ENCODE measurements at places on chromosomes 7 and 10.
A peak's percentile ranks its signal among the peaks of the same experiment; 100 is the strongest.

DNA sequence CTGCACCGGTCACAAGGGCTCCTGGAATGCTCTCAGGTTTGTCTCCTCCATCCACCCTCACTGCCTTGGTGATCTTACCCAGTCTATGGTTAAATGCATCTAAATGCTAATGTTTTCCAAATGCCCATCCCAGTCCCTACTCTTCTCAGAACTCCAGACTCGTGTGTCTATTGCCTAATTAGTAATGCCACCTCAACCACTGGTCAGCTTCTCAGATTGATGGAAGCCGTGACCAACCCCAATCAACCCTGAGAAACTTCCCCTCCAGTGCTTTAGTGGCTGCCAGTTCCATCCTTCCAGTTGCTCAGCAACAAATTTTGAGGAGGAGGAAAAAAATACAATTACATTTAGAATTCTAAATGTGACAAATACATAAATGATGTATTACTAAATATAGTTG lies 18.6 kb downstream of the NUDCD3 start:
- DNase-seq: no peak

- DNase-seq: no peak
These were observed 6.7 kb upstream of the BTBD16 start for GRCh38 chr10:122264436-122264835.

DNA sequence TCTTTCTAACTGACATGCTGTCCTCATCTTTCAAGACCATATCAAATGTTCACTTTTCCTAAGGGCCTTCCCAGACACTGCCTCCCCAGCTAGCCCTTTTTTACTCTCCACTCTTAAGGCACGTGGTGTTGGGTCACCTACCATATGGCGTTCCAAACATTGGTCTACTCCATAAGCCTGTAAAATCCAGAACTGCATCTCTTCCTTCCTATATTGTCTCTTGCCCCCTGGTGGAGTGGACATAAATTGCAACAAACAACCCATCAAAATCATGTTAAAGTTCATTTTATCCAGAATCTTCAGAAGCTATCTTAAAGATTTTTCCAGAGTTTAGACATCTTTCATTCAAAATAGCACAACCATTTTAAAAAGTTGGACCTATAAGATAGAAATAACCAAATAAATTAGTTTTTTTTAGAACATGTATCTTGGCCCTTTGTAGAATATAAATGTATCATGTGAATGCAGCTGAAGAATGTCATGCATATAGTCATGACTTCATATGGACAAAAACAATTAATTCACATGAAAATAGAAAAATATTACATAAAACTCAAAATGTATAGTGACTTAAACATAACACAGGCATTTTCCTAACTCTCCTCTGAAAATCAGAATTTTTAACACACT lies 180.6 kb upstream of the CHRM2 start:
- peak; percentile 17 for DNase-seq

- DNase-seq: no peak
These were observed 1.8 kb upstream of the VSIR start for GRCh38 chr10:71774916-71775702.

- DNase-seq: no peak
These were observed 414.7 kb downstream of the DGKB start for GRCh38 chr7:14487701-14488395.

DNA sequence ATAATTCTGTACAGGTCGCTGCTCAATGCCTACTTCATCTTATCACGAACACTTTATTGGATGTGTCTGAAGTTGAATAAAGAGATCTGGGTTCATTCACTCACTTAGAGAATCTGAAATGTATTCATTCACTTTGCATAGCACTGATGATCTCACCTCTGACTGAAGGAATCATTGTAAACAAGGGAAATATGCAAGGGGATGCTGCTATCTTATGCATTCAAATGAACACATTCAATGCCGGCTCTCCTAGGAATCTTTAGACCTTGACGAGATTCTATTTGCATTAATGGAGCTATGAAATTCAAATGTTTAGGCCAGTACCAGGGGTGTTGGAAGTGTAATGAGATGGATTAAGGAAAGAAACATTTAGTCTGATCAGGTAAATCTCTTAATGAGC lies 200.6 kb upstream of the COBL start:
- no peak for DNase-seq

DNA sequence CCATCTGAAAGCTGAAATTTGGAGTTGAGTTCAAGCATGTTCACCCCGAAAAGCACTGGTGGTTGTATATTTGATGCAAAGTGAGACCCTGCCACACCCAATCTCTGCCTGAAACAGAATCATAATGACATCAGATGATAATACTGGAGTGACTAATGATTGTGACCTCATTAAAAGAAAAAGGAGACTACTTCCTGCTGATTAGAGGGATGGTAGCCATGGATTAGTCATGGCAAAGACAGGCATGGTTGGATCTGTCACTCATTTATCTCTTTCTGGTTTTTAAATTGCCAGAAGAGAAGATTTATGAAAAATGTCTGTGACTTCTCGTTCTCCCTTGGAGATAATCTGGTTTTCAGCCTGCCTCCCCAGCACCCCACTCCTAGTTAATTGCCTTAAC lies 101.2 kb downstream of the BAMBI start:
- DNase-seq: no peak

GRCh38 chr10:125548356-125548755 lies 134.6 kb downstream of the TEX36 start:
- DNase-seq: no peak

GRCh38 chr7:152142976-152143595 lies 117.6 kb downstream of the GALNT11 start:
- DNase-seq: no peak

DNA sequence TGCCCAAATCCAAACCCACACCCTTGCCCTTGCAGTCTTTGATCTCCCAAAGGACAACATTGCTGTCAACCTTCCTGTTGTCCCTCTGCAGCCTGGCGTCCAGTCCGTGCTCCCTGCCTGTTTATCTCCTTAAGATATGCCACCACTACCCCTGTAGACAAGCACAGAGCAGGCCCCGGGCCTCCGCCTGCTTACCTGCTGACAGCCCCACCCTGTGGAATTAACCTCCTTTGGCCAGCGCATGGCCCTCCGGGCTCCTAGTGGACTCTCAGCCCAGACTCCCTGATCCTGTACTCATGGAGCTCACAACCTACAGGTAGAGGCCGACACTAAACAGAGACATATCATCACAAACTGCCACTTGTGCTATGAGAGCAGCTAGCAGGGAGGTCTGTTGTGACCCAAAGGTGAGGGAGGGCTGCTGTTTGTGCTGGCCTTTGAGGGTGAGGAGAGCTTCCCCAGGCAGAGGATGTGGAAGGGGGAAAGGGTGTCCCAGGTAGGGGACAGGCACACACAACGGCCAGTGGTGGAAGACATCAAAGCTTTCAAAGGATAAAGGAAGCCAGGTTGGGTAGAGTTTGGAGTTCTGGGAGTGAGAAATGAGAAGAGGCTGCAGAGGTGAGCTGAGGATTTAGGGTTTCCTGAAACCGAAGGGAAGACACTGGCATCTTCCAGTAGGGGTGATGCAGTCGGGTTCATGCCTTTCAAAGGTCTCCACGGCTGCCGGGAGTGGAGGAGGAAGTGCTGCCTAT lies 174.5 kb upstream of the ZMIZ1 start:
- DNase-seq: no peak

DNA sequence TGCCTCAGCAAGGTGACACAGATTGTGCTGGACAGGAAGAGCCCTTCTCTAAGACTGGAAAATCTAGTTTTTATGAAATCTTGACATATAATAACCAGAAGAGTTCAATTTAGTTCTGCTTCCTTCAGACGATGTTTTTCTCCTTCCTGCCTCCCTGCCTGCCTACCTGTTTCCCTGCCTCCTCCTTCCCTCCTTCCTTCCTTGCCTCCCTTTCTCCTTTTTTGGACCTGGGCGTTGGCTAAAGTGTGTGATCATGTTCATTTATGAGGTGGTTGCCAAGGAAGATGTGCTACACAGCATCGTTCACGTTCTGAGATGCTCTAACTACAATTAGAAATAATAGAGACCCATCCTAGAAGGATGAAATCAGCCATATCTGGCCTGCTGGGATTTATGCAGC lies 224.6 kb downstream of the PHTF2 start:
- DNase-seq: no peak

- DNase-seq: no peak
These were observed 572.4 kb downstream of the ATRNL1 start for GRCh38 chr10:115665549-115665948.

- DNase-seq: no peak
These were observed 16.9 kb upstream of the KNDC1 start for GRCh38 chr10:133143200-133143533.

DNA sequence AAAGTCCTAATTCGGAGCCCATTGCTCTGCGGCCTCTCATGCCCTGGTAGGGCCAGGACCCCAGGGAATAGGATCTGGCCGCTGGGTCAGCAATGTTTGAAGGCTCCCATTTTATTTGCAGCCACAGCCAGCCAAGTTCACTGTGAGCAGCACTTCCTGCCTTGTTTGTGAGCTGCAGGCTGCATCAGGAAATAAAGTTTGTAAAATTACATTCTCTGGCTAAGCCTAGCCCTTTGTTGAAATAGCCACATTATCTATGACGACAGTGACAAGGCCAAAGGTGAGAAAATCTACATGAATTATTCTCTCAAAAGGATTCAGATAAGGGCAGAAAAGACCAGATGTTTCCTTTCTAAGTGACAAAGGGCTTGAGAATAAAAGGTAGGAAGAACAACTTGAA lies 23.7 kb upstream of the ITGB1 start:
- peak; percentile 6 for DNase-seq

- no peak for DNase-seq
These were observed 164.2 kb upstream of the DPP6 start for GRCh38 chr7:153887749-153888569.

DNA sequence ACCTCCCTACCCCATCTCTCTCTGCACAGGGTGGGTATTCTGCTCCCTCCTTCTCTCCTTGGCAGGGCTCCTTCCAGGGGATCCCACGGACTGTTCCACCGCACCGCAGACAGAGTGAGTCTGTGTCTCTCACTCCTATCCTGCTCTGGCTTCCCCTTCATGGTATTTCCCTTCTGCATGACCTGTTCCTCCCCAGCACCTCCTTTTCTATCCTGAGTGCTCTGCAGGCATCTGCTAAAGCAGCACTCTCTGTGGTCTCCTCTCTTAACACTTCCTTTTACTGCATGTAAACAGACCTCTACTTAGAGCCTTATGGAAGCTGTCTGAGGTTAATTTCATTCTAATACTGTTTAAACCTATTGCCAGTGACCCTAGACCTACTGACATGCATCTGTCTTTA lies 171.5 kb downstream of the CCSER2 start:
- no peak for DNase-seq

DNA sequence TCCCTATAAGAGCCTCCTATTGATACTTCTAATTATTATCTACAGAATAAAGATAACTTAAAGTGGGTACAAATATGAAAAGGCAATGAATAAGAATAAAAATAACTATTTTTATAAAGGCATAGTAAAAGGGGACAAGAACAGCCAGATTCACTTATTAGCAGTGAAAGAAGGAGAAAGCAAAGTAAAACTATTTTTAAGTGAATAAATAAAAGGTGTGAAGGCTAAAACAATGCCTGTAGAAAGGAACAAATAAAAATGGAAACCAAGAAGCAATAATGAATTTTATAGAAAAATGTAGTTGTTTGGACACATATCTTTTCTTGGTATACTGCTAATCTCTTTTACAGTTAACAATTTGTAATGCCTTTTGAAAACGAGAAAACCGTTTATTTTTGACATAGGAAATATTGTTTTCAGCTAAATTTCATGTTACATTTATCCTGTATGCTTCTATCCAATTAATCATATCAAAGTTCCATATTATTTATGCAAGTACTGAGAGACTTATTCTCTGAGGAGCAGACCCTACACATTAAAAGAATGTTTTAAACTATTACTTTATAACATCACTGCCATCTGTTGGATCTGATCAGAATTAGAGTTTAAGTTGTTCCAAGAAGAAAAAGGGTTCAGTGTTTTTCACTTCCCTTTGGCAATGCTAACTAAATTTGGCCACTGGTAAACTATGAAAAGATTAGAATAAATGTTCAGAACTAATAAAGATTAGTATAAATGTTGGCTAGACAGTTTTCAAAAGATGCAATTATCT lies 59.1 kb downstream of the ARMC3 start:
- DNase-seq: peak; percentile 25

DNA sequence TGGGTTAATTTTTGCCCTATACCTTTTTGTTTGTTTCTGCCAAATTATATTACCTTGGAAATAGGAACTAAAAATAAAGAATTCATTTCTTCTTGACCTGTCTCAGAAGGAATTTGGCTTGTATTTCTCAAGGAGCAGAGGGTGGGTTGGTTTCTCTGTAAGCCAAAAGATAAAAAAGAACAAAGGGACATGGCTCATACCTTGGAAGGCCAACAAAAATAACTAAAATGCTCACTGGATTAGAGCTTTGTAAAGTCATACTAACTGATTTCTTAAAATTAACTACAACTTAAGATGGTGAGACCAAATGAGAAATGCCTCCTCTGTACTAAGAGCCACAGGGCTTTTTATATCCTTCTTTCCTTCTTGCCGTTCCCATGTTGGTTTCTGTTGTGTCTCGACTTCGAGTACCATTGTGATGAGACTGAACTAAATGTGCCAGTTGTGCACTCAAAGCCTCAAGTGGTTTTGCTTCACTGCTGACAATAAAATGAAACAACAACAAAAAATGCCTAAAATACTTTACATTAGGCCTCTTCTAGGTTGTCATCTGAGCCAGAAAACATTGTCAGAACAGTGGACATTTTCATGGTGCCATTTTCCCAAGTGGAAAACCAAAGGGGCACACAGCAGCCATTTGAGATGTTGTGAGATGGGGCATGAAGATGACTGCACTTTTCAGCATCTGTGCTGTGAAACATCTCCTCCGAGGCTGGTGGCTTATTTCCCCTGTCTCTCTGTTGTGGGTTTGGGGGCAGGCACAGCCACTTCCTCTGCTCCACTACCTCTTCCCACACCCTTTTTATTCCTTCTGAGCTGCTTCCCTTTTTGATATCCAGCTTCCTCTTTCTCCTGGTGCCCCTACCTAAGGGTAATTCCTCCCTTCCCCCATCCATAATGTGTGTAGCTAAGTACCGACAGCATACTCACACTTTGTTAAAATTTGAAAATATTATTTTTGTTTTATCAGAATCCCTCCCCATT lies 51.8 kb upstream of the AGR3 start:
- no peak for DNase-seq

DNA sequence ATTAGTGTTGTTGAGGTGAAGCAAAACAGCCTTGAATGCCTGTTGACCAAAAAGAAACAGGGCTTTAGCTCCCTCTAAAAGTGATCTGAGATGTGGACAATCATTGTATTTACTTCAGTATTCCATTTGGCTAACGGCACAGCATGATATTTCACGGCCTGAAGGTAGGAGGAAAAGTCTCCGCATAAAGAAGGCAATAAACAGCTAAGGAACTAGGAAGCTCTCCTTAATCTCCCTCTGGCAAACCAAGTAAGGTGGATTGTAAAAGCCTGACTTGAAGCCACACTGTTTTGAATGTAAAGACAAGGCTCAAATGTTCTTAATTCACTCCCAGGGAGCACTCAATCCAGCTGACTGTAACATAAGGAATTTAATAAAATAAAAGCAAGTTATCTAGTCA lies 160.0 kb upstream of the ZNF804B start:
- DNase-seq: no peak

GRCh38 chr10:29389935-29390334 lies 101.1 kb downstream of the LYZL1 start:
- DNase-seq: no peak
